ENCODE measurements at places on chromosomes 16 and 17.

- DNase-seq = no peak
These were observed 12.5 kb upstream of the SLC4A1 start for GRCh38 chr17:44280392-44280937.

- DNase-seq = no peak
These were observed 22.3 kb downstream of the DYNLRB2 start for GRCh38 chr16:80563066-80563465.

- peak; percentile 13 for DNase-seq
These were observed 16.3 kb downstream of the ERAL1 start for GRCh38 chr17:28871056-28871579.

DNA sequence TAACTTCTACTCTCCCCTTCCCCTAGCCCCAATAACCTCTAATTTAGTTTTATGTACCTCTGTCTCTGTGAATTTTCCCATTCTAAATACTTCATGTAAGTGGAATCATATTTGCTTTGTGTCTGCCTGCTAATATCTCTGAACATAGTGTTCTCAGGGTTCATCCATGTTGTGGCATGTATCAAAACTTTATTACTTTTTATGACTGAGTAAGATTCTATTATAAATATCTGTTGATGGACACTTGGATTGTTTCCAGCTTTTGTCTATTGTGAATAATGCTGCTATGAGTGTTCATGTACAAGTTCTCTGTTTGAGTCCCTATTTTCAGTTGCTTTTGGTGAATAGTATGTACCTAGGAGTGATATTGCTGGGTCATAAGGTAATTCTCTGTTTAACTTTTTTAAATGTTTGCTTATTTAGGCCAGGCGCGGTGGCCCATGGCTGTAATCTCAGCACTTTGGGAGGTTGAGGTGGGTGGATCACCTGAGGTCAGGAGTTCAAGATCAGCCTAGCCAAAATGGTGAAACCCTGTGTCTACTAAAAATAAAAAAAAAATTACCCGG lies 92.8 kb downstream of the CHD9 start:
- DNase-seq = no peak

GRCh38 chr17:60525328-60525684 lies 736 bp downstream of the APPBP2 start:
- no peak for DNase-seq
